ENCODE measurements at places on chromosomes 5 and 9.

- DNase-seq = no peak
These were observed 281.1 kb downstream of the DOCK8 start for GRCh38 chr9:495739-496138.

- no peak for DNase-seq
These were observed 12.1 kb upstream of the DMAC1 start for GRCh38 chr9:7811677-7812076.

DNA sequence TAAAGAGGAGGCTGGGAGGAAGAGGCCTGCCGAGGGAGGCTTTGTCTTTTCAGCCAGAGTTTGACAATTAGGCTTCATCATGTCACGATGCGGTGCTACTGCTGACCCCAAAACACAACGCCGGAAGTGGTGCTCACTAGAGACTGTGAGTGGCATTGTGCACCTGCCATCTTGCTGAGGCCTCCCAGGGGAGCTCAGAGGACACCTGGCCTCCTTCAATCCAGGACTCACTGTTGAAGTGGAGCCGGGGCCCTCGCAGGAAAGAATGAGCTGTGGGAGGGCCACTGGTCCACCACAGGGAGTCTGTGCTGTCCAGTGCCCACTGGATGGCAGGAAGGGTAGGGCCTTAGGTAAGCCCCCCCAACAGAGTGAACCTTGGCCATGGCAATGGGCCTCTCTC, 12.7 kb upstream of the SLC25A48 start:
- DNase-seq = no peak

DNA sequence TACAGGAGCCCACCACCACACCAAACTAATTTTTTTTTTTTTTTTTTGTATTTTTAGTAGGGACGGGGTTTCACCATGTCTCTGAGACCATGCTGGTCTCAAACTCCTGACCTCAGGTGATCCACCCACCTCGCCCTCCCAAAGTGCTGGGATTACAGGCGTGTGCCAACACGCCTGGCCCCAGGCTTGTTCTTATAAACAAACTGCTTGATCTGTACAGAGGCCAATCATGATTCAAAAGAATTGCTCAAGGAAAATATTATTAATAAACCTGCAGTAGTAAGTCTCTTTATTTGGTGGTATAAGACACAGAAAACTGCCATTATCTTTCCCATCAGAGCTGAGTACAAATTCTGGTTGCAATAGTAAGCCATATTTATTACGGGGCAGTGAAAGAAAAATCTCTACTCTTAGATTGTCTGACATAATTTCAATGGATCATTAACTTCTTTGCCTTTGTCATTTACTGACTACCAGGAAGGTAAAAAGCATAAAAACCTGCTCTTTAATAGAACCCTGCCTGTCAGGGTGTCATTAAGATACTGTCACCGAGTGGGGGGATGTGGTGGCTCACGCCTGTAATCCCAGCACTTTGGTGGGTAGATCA, 33.3 kb downstream of the RASEF start:
- no peak for DNase-seq

GRCh38 chr5:57002959-57003485, 51.1 kb upstream of the MIER3 start:
- DNase-seq = no peak

GRCh38 chr5:96228408-96228807, 204.6 kb downstream of the PCSK1 start:
- DNase-seq = no peak

GRCh38 chr5:163165277-163165676, 272.1 kb upstream of the CCNG1 start:
- DNase-seq = no peak

DNA sequence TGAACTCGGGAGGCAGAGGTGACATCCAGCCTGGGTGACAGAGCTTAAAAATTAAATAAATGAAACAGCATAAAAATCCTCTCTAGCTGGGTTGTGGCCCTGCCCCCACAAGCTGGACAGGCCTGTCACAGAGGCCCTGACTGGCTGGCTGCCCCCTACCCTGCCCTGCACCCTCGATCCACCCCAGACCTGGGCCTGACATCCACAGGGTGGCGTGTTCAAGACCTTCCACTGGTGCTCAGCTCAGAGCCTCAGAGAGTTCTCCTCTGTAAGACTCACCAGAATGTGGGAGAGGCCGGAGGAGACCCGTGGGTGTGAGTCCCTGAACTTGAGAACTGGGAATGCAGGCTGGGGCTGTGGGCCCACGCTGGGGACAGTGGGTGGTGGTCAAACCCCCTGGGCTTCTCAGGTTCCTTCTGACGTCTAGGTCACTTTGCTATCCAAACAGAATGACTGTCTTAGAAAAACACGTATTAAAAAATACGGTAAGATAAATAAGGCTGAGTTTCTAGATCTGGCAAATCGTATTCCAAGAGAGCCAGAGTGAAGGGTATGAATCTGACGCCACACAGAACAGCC, 9.7 kb upstream of the WDR38 start:
- DNase-seq = no peak

GRCh38 chr9:85700330-85700729, 41.4 kb downstream of the AGTPBP1 start:
- DNase-seq = no peak

- DNase-seq = no peak
These were observed 129.2 kb upstream of the ADRA1B start for GRCh38 chr5:159786901-159787691.

DNA sequence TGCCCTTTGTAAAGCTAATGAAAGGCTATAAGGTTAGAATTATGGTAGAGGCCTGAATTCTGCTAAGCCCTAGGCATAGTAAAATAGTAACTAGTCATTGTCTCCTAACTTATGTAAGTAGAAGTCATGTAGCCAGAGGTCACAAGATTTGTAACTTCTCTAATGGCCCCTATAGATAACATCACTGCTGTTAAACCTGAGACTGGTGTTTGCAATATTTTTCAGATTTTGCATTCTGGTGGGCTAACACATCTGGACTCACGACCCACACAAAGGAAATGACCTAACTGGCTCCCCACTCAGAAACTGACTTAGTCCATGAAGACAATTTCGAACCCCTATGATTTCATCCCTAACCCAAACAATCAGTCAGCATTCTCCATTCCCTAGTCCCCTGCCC, 37.2 kb upstream of the TTC39B start:
- no peak for DNase-seq

- DNase-seq = no peak
These were observed 69.8 kb downstream of the ASTN2 start for GRCh38 chr9:117344892-117345660.

GRCh38 chr5:29460971-29461559, 1732.4 kb upstream of the CDH6 start:
- DNase-seq = no peak

All from dorsolateral prefrontal cortex (tissue), 122 donors.